ENCODE measurements at places on chromosomes 1 and 21. TPM values are rescaled to one million over a fixed set of nuclear protein-coding genes. Genes with fewer than 3 reads are reported as not detected.

The IVL gene
- total RNA-seq = not detected

The F13B gene
- total RNA-seq = not detected

The SLC37A1 gene
- total RNA-seq = 65.7 TPM

The ORC1 gene
- 3.4 TPM for total RNA-seq

The ARTN gene
- total RNA-seq = not detected

The OR2T35 gene
- total RNA-seq = not detected

The TMEM82 gene
- not detected for total RNA-seq

The LAD1 gene
- 0.25 TPM for total RNA-seq

The OR2L5 gene
- total RNA-seq = 0.22 TPM

The SOX13 gene
- 2.2 TPM for total RNA-seq

The SPRTN gene
- 21.4 TPM for total RNA-seq

The GJA5 gene
- total RNA-seq = not detected

The PRR9 gene
- not detected for total RNA-seq

The RPTN gene
- total RNA-seq = not detected

Measured in glutamatergic neuron (in vitro differentiated cells).